ENCODE measurements at places on chromosomes 2 and 18.
A peak's percentile ranks its signal among the peaks of the same experiment; 100 is the strongest.

- DNase-seq: no peak
These were observed 148.8 kb upstream of the HS6ST1 start for GRCh38 chr2:128467321-128467969.

DNA sequence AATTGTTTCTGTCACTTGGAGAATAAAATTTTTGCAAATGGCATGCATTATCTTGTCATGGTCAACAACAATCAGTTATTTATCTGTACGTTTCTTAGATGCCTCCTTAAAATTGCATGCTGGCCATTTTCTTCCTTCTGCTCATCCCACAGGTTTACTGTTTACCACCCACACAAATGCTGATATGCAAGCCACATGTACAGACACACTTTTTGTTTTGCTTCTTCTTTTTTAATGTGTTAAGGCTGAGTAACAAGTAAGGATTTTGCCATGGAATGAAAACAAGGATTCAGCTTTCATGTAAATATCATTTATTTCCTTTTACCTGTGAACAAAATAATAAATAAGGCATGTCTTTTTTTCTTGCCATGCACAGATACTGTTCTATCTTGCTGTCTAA lies 1077.1 kb upstream of the ZEB2 start:
- no peak for DNase-seq

- no peak for DNase-seq
These were observed 15.0 kb upstream of the ZNF407 start for GRCh38 chr18:74582642-74583041.

GRCh38 chr18:26504831-26505230 lies 43.5 kb downstream of the KCTD1 start:
- DNase-seq: no peak

GRCh38 chr2:150595803-150596470 lies 108.5 kb upstream of the RND3 start:
- DNase-seq: no peak

GRCh38 chr2:112301171-112301584 lies 25.8 kb downstream of the ZC3H6 start:
- DNase-seq: peak; percentile 41

DNA sequence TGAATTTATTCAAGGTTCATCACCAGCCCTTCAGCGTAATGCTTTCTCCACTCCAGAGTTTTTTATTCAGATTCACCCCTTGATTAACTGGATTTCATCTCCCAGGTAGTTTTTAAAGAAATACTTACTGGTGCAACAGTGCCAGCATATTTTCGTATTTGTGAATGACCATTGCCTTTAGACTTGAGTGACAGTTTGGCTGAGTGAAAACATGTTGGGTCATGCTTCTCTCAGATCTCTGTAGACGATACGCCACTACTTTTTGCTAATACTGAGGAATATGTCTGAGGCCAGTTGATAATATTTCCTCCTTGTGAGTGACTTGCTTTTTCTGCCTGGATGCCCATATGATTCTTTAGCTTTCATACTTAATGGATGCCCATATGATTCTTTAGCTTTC lies 51.5 kb downstream of the CYP26B1 start:
- DNase-seq: no peak

- peak; percentile 100 for DNase-seq
These were observed 14.3 kb downstream of the MALL start for GRCh38 chr2:110101280-110101844.

GRCh38 chr2:201021914-201022313 lies 49.6 kb downstream of the HYCC2 start:
- DNase-seq: no peak

DNA sequence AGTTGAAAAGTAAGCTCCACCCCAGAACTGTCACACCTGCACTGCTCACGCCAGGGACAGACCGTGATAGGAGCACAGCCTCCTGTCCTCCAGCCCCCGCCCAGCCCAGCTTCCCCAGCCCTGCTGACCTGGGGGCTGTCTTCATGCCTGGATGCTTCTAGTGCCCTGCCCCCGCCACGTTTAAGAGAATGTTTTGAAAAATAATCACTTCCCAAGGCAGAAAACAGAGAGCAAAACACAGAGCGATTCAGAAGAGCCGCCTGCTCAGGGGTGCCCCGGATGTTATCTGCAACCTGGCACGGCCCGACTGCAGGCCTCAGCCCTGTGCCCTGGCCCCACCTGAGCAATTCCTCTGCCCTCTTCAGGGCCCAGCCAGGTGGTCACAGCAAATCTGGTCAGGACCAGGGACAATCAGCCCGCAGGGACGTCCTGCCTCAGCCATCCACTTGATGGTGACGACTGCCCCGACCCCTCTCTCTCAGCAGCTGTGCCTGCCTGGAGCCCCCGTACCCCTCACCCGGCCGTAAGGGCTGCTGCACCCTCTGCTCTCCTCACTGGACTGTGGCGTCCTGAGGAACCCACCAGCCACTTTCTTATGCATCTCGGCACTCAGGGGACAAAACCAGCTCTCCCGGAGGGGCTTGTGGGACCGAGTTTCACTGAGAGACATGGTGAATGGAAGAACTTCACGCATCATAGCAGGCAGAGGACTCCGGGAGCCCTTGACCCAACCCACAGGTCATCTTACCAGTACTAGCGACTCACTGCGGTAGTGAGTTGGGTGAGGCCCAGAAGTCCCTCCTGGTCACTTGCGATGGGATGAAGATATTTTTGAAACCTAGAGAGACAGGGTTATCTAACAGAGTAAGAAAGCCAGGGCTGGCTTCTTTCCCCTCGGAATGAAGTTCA lies 30.2 kb downstream of the ADI1 start:
- no peak for DNase-seq

DNA sequence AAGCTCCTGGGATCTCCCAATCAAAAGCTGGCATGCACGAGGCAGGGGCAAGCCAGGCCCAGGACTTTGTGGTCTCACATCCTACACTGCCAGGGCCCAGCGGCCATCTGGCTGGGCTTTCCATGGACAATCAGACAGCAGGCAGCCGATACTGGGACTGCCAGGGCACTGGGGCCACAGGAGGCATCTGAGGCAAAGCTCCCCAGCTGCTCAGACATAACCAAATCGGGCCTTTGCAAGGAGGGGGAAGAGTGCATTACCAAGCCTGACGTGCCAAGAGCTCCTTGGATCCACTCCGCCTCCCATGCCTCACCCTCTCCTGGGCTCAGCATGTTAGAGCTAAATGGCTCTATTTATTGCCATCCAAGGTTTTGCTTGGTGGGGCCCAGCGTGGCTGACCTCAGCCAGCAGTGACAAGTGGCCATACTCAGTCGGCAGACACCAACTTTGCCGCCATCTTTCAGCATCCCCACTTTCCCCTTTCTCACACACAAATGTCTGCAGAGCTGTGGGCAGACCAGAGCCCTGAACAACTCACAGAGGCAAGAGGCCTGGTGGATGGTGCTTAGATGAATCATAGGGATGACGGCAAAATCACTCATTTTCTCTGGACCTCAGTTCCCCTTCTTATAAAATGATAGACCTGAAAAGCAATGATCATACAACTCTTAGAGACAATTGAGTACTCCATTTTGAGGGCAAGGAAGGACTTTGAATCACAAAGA lies 200.8 kb downstream of the TTC32 start:
- no peak for DNase-seq
